ENCODE measurements at places on chromosomes 16 and 17.

DNA sequence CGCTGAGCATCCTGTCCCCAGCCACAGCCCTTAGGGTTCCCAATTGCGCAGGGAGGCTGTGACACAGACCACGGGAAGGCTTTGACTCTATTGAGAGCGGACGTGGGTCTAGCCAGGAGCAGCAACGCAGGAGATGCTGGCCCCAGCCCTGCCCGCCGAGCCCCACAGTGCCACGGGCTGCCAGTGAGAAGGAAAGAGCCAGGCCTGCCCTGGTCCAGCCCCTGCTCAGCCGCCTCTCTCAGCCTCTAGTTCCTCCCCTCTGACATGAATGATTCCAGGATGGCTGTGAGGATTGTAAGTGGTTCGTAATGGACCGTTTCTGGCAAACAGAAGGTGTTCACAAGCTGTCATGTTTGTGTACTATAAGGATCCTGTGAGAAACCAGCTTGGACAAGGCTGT lies 2.5 kb downstream of the BHLHA9 start:
- DNase-seq = no peak

GRCh38 chr17:2691965-2692780 lies 19.4 kb downstream of the CLUH start:
- DNase-seq = no peak

- no peak for DNase-seq
Observed at GRCh38 chr16:2048116-2048543, 345 bp downstream of the TSC2 start.

- no peak for DNase-seq
Observed at GRCh38 chr17:72116661-72117521, 3.9 kb upstream of the SOX9 start.

DNA sequence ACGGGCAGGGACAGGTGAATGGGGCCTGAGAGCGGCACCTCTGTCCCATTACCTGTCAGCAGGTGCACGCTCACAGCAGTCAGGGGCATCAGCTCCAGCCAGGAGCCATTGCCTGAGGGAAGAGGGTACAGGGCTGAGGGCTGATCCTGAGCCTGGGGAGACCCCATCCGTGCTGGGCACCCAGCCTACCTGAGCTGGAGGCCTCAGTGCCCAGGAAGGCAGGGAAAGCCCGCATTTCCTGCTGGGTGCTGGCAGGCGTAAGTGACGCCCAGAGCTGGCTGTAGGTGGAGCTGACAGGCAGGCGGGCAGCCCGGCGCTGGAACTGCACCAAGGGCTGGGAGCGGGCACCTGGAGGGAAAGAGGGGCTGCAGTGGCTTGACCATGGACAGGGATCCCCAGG lies 7.4 kb downstream of the FAM171A2 start:
- DNase-seq = no peak

DNA sequence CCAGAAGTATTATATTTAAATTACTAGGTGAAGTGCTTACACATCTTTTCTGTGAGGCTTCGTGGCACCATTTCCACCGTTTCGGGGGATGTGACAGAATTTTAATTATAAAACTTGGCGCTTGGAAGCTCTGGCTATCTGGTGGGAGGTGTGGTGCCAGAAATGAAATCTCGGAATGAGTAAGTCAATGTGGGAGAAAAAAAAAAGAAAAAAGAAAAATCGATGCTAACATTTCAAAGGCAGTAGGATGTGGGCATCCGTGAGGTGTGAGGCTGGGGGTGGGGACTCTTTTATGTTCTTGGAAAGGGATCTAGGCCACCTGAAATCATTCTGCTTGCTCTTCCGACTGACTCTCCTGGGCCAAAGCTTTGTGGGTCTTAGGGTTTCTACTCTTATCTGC lies 21.9 kb downstream of the CPPED1 start:
- no peak for DNase-seq

- DNase-seq = no peak
Observed at GRCh38 chr17:78332991-78333390, 26.9 kb downstream of the SOCS3 start.

- DNase-seq = no peak
Observed at GRCh38 chr17:2372180-2372579, 28.7 kb downstream of the MNT start.

GRCh38 chr16:23896832-23897821 lies 61.3 kb downstream of the PRKCB start:
- no peak for DNase-seq

- DNase-seq = no peak
Observed at GRCh38 chr17:57773557-57773956, 28.5 kb upstream of the CCDC182 start.

Measured in activated T-helper 1 cell treated with Interleukin-2 at 50 U/mL for 16 hours (primary cell).